ENCODE measurements at places on chromosomes 2 and 18.
A peak's percentile ranks its signal among the peaks of the same experiment; 100 is the strongest.

GRCh38 chr2:174667250-174667860 is 69.8 kb upstream of the WIPF1 start:
- no peak for DNase-seq

DNA sequence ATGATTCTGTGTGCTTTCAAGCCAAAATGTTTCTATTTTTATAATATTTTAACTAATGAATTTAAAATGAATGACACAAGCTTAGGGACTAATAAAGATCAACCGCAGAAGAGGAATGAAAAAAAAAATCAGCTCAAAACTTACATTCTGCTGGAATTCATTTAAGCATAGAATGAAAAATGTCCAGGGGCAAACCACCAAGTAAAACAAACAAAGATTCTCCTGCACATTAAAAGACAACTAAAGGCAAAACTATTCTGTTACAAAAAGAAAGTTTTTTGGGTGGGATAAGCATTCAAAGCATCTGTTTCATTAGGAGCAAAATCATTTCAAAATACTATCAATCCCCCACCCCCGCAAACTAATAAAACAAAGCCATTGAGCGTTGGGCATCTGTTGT is 99.3 kb upstream of the SOX11 start:
- no peak for DNase-seq

DNA sequence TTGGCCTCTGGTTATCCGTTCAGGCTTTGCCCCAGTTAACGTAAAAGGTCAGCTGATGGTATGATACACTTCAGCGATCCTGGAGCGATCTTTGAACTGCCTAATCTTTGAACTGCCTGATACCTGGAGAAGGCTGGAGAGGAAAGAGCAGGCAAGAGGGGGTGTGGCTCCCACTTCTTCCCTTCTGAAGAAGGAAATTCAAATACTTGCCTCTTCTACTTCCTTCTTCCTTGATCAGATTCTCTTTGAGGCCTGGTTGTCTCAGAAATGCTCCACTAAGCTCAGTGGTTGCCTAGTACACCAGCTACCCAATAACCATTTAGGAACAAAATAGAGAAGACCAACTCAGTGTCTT is 619 bp downstream of the GALM start:
- peak; percentile 24 for DNase-seq

DNA sequence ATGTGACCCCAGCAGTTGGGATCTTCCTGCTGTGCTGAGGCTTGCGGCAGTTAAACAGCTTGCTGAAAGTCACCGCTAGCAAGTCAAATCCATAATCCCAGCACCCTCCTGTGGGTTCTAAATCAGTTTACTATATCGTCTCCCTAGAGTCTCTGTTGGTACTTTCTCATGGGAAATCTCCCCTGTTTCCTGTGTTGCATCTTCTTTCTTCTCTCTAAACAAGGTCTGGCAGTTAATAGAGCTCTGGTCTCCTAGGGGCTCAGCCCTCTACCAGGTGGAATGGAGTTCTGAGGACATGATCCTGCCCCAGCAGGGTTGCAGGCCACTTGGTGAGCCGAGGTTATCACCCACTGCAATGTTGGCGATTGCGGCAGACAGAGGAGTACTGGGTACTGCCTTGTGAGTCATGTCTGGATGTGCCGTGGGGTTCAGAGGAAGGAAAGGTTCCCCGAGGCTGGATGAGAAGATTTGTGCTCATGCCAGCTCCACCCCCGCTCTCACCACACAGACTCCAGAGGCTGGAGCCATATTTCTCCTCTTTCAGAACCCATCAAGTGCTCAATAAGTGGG is 59.4 kb upstream of the SIX2 start:
- DNase-seq, result no peak

DNA sequence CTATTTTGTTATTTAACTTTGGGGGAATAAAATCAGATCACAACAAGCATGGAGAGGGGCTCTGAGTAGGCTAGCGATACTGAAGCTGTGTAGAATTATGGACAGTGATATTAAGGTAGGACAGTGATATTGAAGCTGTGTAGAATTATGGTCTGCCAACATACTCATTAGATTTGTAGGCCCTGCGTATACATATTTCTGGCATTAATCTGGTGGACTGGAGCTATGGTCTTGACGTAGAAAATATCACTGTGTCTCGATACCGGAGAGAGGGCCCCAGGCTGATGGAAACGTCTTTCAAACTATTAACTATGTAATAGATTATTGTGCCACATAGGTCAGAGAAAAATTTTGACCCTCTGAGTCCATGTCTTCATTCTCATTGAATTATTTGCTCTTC is 511.4 kb downstream of the ADCYAP1 start:
- DNase-seq, result no peak

GRCh38 chr2:181946444-181947127 is 39.1 kb upstream of the PPP1R1C start:
- no peak for DNase-seq
